Vagina (tissue), 2 donors: ENCODE measurements at places on chromosomes 12 and 14. TPM values are rescaled to one million over a fixed set of nuclear protein-coding genes. Genes with fewer than 3 reads are reported as not detected.

DNA sequence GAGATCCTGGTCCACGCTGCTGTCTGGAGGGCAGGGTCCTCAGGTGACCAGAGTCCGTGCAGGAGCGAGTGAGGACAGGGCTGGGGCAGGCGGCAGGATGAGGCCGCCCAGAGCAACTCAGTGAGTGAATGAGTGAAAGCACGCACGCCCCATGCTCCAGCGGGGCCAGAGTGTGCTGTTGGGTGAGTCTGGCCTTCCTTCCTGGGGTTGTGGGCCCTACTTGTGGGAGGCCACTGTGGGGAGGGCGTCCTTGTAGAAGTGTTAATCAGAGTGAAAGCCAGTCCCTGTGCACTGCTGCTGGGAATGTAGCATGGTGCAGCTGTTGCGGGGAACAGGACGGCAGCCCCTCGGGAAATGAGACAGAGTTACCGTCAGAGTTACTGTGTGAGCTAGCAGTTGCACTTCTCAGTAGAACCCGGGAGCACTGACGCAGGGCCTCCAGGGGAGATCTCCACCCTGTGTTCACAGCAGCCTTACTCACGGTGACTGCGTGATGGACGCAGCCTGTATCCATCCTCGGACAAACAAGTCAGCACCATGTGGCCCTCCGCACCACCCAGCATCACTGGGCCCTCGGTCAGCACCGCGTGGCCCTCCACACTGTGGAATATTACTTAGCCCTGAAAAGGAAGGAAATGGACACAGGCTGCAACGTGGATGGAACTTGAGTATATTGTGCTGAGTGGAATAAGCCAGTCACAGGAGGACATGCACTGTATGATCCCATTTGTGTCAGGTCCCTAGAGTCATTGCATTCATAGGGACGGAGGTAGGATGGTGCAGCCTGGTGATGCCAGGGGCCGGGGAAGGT is 22.1 kb downstream of the PACS2 start:
- DNase-seq, result no peak
- peaks cover 31% of the 10 kb centered on the region for H3K4me1 ChIP-seq
- H3K36me3 ChIP-seq, result no peaks in the 10 kb centered on the region
- H3K4me3 ChIP-seq, result no peak overlapping the region
- H3K27me3 ChIP-seq, result no peaks in the 10 kb centered on the region

- no peak overlapping the region for H3K27ac ChIP-seq
- H3K36me3 ChIP-seq, result no peaks in the 10 kb centered on the region
- H3K27me3 ChIP-seq, result no peaks in the 10 kb centered on the region
- H3K4me3 ChIP-seq, result no peak overlapping the region
Observed at GRCh38 chr14:37122288-37122687, 50.1 kb downstream of the SLC25A21 start.

GRCh38 chr12:26510354-26510674 is 314.9 kb downstream of the SSPN start:
- H3K27ac ChIP-seq, result no peak overlapping the region
- no peaks in the 10 kb centered on the region for H3K27me3 ChIP-seq
- H3K4me1 ChIP-seq, result no peaks in the 10 kb centered on the region
- H3K4me3 ChIP-seq, result no peak overlapping the region
- H3K36me3 ChIP-seq, result no peaks in the 10 kb centered on the region
- DNase-seq, result no peak

GRCh38 chr14:88229428-88229827 is 93.6 kb downstream of the KCNK10 start:
- no peaks in the 10 kb centered on the region for H3K36me3 ChIP-seq
- no peak overlapping the region for H3K4me3 ChIP-seq
- H3K4me1 ChIP-seq, result no peaks in the 10 kb centered on the region

DNA sequence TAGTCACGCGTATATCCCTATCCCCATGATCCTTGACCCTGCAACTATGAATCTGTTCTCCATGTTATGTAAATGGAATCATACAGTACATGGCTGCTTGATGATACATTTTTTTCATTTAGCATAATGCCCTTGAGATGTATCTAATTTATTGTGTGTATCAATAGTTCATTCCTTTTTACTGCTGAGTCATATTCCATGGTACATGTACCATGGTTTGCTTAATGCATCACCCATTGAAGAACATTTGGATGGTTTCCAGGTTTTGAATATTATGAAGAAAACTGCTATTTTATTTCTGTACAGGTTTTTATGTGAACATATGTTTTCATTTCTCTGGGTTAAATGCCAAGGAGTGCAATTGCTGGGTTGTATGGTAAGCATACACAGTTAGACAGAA is 4.0 kb upstream of the RNASE10 start:
- H3K27me3 ChIP-seq, result no peaks in the 10 kb centered on the region
- no peak overlapping the region for H3K27ac ChIP-seq
- H3K4me3 ChIP-seq, result no peak overlapping the region
- no peak for DNase-seq
- no peaks in the 10 kb centered on the region for H3K36me3 ChIP-seq

- peak overlapping the region; percentile 46 for H3K27ac ChIP-seq
- peaks cover 27% of the 10 kb centered on the region for H3K4me1 ChIP-seq
- H3K4me3 ChIP-seq, result no peak overlapping the region
- DNase-seq, result no peak
Observed at GRCh38 chr12:6959058-6959804, 8.1 kb downstream of the PTPN6 start.

The MYF6 gene
- not detected for total RNA-seq

The HOXC4 gene
- 1.2 TPM for total RNA-seq

- DNase-seq, result no peak
- no peak overlapping the region for H3K4me3 ChIP-seq
- H3K36me3 ChIP-seq, result no peaks in the 10 kb centered on the region
- H3K27ac ChIP-seq, result no peak overlapping the region
- no peaks in the 10 kb centered on the region for H3K4me1 ChIP-seq
- H3K27me3 ChIP-seq, result no peaks in the 10 kb centered on the region
Observed at GRCh38 chr12:29990971-29991370, 207.2 kb upstream of the TMTC1 start.

GRCh38 chr12:53097207-53097563 is 282 bp upstream of the IGFBP6 start:
- H3K4me3 ChIP-seq, result peak overlapping the region; percentile 70
- H3K27ac ChIP-seq, result peak overlapping the region; percentile 84
- H3K36me3 ChIP-seq, result no peaks in the 10 kb centered on the region
- peaks cover 39% of the 10 kb centered on the region for H3K4me1 ChIP-seq
- no peak for DNase-seq

GRCh38 chr12:124786061-124786964 is 77.4 kb downstream of the SCARB1 start:
- no peaks in the 10 kb centered on the region for H3K36me3 ChIP-seq
- H3K27me3 ChIP-seq, result no peaks in the 10 kb centered on the region
- no peaks in the 10 kb centered on the region for H3K4me1 ChIP-seq
- no peak overlapping the region for H3K27ac ChIP-seq
- DNase-seq, result no peak
- no peak overlapping the region for H3K4me3 ChIP-seq

GRCh38 chr14:77660754-77661153 is 44.3 kb upstream of the SPTLC2 start:
- DNase-seq, result no peak
- H3K36me3 ChIP-seq, result no peaks in the 10 kb centered on the region
- no peak overlapping the region for H3K27ac ChIP-seq
- H3K4me3 ChIP-seq, result no peak overlapping the region
- no peaks in the 10 kb centered on the region for H3K27me3 ChIP-seq

The CYP27B1 gene
- 1.7 TPM for total RNA-seq

GRCh38 chr14:90704738-90705392 is 111.4 kb downstream of the TTC7B start:
- H3K27ac ChIP-seq, result no peak overlapping the region
- no peak overlapping the region for H3K4me3 ChIP-seq
- no peaks in the 10 kb centered on the region for H3K36me3 ChIP-seq
